ENCODE measurements at places on chromosomes 7 and 10.
A peak's percentile ranks its signal among the peaks of the same experiment; 100 is the strongest.

DNA sequence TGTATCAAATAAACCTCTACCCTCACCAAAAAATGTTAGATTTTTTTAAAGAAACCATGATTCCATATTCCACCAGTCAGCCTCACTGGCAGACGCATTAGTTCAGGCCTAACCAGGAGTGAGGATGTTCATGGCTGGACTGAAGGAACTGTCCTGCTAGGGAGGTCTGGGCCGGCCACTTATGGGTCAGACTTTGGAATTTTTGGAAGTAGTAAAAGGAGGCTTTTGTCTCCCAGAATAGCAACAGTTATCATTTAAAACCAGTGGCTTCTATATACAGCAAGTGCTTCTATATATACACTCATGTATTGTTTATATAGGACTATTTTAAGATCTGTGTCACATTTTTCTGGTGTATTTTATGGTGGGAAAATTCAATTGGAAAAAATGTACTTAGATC lies 120.5 kb downstream of the CNNM2 start:
- no peak for ATAC-seq

DNA sequence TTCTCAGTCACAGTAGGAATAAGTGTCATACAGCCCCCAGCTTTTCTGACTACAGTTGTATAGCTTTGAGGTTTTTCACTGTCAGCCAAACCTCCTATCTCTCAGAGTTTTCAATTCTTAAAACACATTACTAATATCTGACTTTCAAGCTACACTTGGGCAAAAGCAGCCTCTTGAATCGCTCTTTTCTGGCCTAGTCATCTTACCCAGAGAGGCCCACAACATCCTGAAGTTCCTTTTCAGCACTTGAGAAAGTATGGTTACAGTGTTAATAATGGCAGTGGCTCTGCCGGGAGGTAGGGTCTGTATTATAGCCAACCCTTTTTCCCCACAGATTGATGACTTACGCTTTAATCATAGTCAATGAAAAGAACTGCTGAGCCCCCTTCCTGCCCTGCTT lies 181.0 kb downstream of the LRRC4 start:
- peak; percentile 96 for ATAC-seq

- ATAC-seq, result no peak
These were observed 3.4 kb upstream of the MINDY3 start for GRCh38 chr10:15863733-15864132.

- no peak for ATAC-seq
These were observed at the start of gene ACSL5 for GRCh38 chr10:112373912-112374338. Gene ACSL5 (plus strand): TSS chr10:112374116. CDS start chr10:112394947, 20,831 bp downstream.

GRCh38 chr10:61891906-61892585 lies 9.5 kb upstream of the ARID5B start:
- ATAC-seq, result no peak

GRCh38 chr10:12194752-12195271 lies 879 bp downstream of the NUDT5 start:
- ATAC-seq, result no peak

- no peak for ATAC-seq
These were observed 1.2 kb upstream of the SLC18A3 start for GRCh38 chr10:49609006-49609282.

DNA sequence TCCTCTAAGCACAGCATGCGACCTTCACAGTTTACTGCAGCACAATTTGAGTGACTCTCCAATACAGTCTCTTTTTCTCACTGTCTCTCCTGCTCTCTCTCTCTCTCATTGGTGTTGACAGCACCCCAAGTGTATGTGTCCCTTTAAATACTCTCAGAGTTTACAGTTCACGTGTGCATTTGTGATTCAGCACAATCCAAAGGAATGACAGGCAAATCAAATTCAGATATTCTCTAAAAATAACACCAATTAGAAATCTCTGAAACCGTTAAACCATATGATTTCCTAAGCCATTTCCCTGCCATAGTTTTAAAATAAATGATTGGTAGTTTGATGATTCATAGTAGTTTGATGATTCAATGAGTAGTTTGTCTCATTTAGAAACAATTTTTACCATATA lies 104.0 kb upstream of the GAD2 start:
- ATAC-seq, result no peak

DNA sequence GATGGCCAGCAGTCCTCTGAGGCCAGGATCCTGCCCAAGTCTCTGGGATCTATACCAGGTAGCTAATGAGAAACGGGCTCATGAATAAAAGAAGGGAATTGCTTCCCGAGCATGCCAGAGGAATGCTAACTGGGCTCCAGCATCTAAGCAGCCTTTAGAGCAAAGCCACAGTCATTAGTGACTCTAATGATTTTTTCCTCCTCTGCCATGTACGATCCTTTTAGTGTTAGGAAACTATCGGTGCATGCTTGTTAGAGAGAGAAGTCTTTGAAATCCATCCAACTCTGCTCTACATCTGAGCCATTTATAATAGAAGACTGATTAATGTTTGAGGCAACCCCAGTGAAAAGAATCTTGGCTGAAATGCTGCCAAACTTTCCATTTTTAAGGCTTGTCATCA lies 124.9 kb upstream of the TCERG1L start:
- no peak for ATAC-seq

DNA sequence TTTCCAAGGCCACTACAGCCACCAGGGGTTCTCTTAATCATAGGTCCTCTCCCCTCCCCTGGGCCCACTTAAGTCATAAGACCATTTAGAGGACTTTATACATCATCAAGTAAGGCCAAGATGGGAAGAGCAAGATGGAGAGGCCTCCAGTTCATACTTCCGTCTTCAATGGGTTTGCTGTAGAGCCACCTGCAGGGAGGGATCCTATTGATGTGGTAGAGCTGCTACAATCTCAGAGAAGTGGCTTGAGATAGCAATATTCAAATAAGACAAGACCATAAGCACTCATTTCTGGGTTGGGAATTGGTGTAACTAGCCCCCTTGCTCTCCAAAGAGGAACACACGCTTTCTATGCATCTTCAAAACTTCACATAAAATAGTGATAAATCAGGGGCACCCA lies 214.2 kb downstream of the PLXNA4 start:
- ATAC-seq, result no peak

DNA sequence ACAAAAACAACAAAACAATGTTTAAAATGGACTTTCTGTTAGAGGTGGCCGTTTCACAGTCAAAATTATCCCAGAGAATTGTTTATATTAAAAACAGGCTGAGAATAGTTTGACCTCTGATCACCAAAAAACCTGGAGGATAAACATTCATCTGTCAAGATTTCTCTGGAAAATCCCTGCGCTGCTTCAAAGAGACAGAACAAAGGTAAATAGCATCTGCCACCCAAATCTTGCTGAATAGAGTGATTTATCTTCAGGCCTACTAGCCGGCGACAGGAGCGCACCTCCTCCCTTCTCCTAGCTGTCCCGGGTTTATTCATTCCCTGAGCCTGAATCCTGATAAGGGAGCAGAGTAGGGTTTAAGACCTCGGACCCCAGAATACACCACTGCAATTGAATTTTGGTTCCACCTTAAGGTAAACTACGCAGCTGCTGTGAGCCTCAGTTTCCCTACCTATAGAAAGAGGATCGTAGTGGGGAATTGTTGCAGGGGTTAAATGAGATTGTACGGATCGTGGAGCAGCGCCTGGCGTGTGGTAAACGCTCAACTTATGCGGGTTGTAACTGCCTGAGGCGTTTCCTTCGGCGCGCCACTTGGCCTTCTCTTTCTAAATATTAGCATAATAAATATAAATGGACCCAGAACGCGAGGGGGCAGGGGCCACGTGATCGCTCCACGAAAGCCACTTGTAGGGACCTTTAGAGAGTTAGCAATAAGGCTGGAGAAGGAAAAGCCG lies 498 bp upstream of the ST7 start:
- ATAC-seq, result no peak

- no peak for ATAC-seq
These were observed 58.6 kb downstream of the LAMB4 start for GRCh38 chr7:108071551-108071950.

GRCh38 chr7:49669285-49669684 lies 104.2 kb upstream of the VWC2 start:
- no peak for ATAC-seq

GRCh38 chr7:91114232-91114631 lies 150.0 kb upstream of the FZD1 start:
- ATAC-seq, result no peak

DNA sequence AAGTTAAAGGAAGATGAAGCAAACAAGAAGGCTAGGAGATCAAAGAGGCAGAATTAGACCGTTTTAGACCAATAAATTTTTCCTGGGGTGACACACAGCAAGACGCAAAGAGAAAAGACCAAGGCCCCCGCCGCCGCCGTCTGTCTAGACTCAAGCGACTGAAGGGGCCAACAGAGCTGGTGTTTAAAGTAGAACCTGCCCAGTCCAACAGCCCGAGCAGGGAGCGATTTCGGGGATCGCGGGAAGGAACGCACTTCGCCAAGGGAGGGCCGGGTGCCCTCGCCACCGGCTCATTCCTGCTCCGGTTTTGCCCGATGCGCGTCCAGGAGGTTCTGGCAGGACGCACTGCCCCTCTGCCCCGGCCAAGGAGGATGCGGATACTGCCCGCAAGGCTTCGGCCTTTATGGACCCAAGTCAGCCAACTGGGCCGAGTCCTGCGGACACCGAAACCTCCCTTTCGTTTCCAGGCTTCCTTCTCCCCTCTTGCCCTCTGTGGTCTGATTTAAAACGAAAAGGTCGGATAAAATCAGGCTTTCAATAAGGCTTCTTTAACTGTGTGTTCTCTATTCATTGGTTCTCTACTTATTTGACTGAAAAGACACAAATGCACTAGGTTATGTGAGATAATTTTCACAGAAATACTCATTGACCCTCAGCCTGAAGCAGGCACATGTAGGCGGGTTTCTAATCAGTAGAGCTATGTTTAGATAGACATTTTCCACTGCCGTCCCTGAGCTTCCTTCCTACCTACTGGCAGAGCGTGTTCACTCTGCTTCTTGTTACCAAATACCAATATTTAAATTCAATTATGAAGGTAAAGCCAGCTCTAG lies 2.2 kb upstream of the HOXA7 start:
- no peak for ATAC-seq

DNA sequence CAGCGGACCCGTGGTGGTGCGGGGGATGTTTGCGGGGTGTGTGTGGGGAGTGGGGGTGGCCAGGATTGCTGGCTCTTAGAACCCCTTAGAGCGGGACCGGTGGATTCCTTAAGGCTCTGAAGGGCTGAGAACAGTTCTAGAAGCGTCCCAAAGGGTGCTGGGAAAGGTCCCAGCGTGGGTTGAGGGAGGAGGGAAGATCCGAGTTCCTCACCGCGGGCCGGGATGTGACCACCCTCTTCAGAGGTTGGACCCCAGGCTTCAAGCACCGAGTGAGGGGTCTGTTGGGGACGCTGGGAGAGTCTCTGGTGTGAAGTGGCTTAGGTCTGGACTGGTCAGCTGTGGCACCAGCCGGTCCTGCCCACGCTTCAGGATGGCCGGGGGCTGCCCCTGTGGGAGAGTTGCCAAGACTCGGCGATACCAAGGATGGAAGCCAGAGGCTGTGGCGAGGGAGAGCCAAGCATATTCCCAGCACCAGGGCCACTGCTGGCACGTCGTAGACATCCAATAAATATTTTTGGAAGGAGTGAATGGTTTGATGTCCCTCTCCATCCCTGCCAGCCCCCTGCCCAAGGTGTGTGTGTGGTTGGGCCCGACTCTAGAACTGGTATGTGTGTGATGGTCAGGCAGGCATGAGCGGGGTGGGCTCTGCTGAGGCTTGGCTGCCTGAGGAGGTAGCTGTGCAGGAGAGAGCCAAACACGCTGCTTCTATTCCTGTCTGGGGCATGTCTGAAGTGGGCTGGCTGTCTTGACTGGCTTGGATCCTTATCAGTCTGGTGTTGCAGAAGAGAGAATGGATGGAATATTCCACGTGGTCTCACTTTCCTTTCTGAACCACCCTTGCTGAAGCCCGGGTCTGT lies 19.2 kb downstream of the ZNF775 start:
- ATAC-seq, result no peak

DNA sequence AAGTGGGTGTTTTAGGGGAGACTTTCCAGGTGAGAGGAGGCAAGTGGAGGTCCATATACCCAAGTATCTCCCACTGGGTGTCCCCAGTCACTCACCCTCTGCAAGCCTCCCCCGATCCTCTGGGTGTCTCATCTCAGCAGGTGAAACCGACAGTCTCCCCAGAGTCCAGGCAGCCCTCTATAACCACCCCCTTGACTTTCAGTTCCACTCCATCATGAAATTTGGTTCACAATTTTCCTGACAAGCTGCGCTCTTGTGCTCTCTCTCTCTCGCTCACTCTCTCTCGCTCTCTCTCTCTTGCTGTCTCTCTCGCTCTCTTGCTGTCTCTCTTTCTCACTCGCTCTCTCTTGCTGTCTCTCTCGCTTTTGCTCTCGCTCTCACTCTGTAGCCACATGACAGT lies 8.1 kb upstream of the RABGEF1 start:
- ATAC-seq, result no peak

GRCh38 chr10:46096446-46096845 lies 50.4 kb upstream of the MSMB start:
- no peak for ATAC-seq

- no peak for ATAC-seq
These were observed 35.6 kb upstream of the GALNT17 start for GRCh38 chr7:71096351-71096750.

DNA sequence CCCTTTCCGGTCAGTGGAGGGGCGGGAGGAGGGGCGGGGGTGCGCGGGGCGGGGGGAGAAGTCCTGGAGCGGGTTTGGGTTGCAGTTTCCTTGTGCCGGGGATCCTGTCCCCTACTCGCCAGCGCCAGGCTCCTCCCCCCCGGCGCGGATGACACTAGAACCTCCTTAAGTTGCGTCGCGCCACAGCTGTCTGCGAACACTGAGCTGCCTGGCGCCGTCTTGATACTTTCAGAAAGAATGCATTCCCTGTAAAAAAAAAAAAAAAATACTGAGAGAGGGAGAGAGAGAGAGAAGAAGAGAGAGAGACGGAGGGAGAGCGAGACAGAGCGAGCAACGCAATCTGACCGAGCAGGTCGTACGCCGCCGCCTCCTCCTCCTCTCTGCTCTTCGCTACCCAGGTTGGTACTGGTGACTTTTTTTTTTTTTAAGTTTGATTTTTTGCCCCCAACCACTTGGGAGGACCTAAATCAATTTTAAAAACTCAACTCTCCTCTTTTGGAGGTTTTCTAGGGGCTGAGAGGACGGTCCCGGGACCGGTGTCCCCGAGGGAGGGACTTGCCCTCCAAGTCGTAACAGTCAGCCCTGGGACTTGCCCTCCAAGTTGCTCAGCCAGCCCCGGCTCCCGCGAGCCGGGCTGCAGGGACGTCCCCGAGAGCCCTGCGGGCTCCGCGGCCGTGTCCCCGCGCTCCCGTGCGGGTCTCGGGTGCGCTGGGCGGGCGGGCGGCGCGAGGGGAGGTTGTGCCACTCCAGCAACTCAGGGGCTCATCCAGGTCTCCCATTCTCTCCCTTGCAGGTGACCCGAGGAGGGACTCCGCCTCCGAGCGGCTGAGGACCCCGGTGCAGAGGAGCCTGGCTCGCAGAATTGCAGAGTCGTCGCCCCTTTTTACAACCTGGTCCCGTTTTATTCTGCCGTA lies at the start of gene GATA3:
TSS of gene GATA3 (plus strand) at position 195 of the 914 bp plus-strand sequence. CDS start 968 bp downstream, outside the sequence.
- ATAC-seq, result peak; percentile 61

- no peak for ATAC-seq
These were observed 43.3 kb downstream of the DGKB start for GRCh38 chr7:14859267-14859666.

Measured in activated T-helper 17 cell treated with anti-CD3 and anti-CD28 coated beads, Interleukin-2, amount 50 U/mL, for 72 hours (primary cell).